ENCODE measurements at places on chromosomes 6 and 20.

DNA sequence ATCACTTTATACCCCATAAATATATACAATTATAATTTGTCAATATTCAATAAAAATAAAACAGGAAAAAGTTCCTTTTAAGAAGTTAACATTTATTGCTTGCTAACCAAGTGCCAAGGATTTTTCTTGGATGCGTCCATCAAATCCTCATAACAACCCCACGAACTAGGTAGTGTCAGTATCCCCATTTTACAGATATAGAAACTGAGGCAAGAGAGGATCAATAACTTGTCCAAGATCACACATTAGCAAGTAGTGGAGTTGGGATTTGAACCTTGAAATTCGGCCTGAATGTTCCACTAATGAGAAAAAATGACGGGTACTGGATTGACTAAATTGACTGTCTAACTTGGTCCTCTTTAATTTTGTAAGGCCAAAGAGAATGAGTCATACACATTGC lies 5.7 kb upstream of the L3MBTL3 start:
- no peak for DNase-seq

- no peak for DNase-seq
Measured at GRCh38 chr6:156438350-156438923, 338.7 kb upstream of the ARID1B start.

- DNase-seq = peak; percentile 63
Measured at GRCh38 chr20:18943542-18943941, 130.0 kb downstream of the SCP2D1 start.

GRCh38 chr6:158737710-158738615 lies 81.2 kb downstream of the EZR start:
- DNase-seq = peak; percentile 86

DNA sequence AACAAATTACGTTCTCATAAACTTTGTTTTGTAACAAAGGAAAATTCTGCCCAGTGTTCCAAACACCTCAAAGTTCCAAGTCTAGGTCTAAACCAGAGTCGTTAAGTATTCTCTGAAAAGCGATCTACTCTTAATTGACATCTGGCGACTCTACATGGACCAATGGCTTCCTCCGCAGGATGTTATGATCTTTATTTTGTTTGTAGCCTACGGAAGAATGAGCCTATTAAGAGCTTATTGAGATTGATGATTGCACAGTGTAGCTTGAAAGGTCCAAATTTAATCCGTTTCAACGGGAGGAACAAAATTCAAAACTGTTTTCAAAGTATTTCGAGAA lies 61.1 kb downstream of the FAM217A start:
- peak; percentile 46 for DNase-seq

- no peak for DNase-seq
Measured at GRCh38 chr6:100671740-100672139, 207.0 kb upstream of the SIM1 start.

- DNase-seq = no peak
Measured at GRCh38 chr6:121042766-121043165, 291.5 kb downstream of the TBC1D32 start.

GRCh38 chr6:157561414-157561790 lies 180.4 kb downstream of the ZDHHC14 start:
- DNase-seq = no peak

GRCh38 chr6:3560211-3560610 lies 103.4 kb upstream of the SLC22A23 start:
- DNase-seq = no peak

DNA sequence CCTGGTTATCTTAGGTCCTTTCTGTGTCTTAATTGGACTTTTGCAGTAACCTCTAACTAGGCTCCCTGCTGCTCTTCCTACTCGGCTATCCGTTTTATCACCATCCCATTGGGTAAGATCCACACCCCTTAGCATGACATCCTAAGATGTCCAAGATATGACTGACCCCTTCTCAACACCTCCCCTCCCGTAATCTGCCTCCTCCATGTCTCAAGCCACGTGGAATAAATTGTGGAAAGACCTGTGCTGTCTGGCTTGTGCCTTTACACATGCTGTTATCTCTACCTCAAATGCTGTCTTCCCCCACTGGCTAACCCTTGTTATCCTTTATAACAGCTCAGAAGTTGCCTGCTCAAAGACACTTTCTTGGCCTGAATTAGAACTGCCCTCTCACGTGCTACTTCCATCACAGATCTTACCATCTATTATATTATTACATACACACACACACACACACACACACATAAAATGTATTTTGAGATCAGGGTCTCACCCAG lies 26.5 kb downstream of the EIF2S2 start:
- DNase-seq = no peak

DNA sequence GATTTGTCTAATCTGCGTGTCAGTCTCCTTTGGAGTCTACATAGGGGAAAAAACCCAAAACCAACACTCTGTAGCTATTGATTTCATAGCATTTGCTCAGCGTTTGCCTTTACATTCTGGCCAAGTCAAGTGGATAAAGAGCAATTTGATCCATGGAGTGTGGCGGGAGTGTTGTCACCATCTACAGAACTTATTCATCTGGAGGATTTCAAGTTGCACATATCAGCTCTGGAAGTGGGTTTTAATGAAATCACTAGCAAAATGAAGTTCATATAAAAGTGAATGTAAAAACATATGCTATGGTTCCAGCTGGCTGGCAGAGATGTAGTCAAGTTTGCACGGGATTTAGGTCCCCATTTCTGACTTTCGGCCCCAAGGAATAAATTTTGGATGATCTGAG lies 219.7 kb upstream of the SUPT3H start:
- no peak for DNase-seq

DNA sequence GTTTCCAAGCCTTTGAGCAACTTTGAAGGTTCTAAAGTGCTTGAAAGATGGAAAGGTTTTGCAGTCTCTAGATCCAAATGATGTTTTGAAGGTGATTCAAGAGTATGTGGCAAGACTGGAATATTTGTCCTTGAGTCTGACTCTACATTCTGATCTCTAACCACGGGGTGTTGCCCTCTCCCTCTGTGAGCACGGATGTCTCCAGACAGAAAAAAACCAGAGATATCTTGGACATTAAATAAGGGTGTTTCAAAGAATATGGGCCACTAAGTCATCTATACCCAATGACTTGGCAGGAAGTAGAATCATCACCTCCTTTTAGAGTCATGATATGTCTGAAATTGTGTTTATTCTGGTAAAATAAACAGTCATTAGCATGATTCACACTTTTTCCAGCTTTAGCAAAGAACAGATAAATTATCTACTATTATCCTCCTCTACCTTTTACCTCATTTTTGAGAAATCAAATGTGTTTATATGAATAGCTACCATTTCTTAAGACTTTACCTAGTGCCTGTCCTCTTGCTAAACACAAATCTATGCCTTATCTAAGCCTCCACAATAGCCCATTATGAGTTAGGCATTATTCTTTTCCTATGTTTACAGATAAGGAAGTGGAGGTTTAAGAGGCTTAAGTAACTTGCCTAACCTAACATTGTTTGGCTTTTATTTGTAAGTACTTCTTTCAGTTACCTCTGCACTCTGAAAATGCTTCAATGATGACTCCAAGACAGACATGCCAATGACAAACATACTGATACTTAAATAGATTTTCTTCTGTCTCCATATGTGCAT lies 384.4 kb downstream of the BMP2 start:
- peak; percentile 44 for DNase-seq

- DNase-seq = peak; percentile 76
Measured at GRCh38 chr6:41734666-41735426, 562 bp downstream of the TFEB start.

GRCh38 chr6:163282672-163283071 lies 131.8 kb upstream of the QKI start:
- no peak for DNase-seq

DNA sequence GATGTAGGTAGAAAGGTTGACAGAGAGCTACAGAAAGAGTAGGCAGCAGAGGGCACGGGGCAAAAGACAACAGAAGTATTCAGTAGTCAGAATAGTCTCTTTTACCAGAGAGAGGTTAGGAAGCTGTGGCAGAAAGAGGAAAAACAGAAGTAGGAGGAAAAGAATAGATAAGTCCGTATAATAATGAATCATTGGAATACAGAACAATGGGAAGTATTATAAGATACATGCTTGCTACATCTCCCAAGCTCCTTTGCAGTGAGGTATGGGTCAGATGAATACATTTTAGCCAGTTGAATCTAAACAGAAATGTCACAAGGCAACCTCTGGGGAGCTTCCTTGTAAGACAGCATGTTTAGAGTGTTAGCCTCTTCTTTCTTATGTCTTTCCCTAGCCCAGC lies 570.5 kb upstream of the CITED2 start:
- DNase-seq = no peak

DNA sequence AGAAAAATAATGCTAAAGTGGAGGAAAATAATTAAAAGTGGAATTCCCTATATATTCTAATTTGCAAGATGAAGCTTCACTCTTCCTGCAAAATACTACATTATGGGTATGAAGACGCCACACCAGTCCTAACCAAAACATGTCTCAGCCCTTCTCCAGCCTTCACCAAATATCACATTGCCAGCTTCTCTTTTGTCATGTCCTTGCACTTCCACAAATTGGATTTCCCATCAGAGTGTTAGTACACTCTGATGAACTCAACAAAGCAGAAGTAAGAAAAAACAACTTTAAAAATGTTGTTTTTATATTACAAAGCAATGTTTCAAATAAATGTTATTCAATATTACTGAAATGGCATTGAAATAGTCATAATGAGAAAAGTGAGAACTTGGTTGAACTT lies 62.4 kb upstream of the RNF146 start:
- no peak for DNase-seq

GRCh38 chr6:108557494-108558371 lies 3.0 kb upstream of the FOXO3 start:
- peak; percentile 58 for DNase-seq

DNA sequence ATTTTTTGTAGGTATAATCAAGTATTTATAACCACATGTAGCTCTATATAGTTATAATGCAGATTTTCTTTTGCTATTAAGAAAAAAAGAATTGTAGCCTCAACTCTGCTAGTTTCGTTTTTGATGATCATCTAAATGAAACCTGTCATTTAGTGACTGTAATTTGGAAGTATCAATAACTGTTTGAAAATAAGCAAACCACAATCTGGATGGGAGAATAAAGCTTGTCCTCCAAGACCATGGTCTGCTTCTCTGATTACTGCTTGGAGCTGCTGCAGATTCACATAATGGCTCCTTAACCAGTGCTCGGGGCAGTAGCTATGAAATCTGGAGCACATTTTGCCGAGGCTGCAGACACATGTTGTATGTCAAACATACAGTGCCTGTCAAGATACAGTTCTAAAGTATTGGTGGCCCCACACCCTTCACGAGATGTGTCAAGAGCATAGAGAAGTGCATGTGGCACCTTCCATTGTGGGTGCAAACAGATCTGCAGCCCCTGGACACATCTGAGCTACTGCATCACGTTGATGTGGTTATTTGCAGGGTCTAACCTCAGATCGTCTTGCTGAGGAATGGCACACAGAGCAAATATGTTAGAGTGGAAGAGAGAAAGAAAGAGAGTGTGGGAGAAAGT lies 255.7 kb upstream of the SUPT3H start:
- DNase-seq = no peak

- DNase-seq = peak; percentile 56
Measured at GRCh38 chr6:160917572-160917971, 74.0 kb upstream of the MAP3K4 start.
